Activated T-cell treated with anti-CD3 and anti-CD28 coated beads, Interleukin-2, amount 50 U/mL, for 48 hours (primary cell): ENCODE measurements at places on chromosomes 7 and 10.

GRCh38 chr7:30914596-30914995, 2.9 kb downstream of the AQP1 start:
- peak; percentile 21 for DNase-seq

DNA sequence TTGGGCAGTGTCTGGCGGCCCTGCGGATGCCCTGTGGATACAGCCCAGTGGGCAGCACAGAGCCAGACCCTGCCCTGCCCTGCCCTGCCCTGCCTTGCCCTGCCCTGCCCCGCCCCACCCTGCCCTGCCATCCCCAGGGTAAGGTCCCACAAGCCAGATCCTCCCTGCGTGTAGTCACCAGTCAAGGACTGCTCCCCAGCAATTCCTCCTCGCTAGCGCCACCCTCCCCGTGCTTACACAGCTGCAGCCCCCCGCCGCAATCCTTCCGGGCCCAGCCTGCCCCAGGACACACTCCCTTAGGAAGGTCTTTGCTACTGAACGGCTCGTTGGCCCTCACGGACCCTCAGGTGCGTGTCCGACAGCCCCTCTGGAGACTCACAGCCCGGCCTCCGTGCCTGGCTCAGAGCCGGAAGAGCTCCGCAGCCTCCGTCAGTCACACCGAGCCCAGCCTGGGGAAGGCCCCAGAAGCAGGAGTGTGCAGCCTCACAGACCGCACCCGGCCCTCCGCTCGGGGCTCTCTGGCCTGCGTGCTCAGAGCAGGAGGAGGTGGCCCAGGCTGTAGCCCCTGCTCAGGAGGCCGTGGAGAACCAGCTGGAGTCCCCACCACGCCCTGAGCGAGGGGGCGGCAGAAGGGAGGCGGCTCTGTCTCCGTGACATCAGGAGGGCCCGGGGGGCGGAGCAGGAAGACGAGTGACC, 68.3 kb downstream of the PWWP2B start:
- DNase-seq: no peak

DNA sequence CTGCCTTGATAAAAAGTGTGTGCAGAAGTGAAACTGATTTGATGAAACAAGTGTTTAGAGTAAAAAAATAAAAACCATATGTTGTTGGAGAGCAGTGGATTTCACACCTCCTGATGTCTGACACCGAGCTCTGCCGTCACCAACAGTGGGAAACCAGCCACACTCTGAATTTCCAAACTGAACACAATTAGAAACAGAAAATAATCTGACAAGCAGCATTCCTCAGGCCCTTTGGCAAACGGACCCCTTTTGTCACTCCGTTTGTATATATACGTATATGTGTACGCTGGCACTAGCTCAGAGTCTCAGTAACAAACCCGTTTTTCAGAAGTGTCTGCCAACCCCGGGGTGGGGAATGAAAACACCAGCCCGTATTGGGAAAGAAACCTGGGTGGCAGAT, 32.4 kb downstream of the TACC2 start:
- no peak for DNase-seq

- no peak for DNase-seq
Observed at GRCh38 chr7:101702362-101702850, 73.3 kb upstream of the MYL10 start.

- no peak for DNase-seq
Observed at GRCh38 chr7:138345567-138345966, 114.5 kb upstream of the TRIM24 start.

- no peak for DNase-seq
Observed at GRCh38 chr7:66267249-66267648, 62.1 kb downstream of the TPST1 start.

GRCh38 chr7:27151931-27152815, at the start of gene HOXA3:
TSS of gene HOXA3 (minus strand) at chr7:27152583. CDS start at chr7:27110640, 41,943 bp downstream.
- DNase-seq: peak; percentile 37

GRCh38 chr7:129951226-129952085, 1.3 kb downstream of the UBE2H start:
- DNase-seq: peak; percentile 31

DNA sequence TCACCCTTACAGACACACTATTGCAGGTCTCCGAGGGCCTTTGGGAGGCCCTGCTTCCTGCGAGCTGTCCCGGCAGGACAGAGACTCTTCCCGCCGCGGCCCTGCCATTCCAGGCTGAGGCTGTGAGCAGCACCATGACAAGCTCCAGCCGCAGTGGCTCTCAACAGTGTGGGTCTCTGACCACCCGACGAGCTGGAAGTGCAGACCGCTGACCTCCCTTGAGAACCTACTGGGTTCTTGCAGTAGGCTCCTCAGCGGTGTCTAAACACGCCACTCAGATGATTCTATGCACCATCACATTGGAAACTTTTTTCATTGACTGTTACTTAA, 303.4 kb downstream of the WDR37 start:
- no peak for DNase-seq

DNA sequence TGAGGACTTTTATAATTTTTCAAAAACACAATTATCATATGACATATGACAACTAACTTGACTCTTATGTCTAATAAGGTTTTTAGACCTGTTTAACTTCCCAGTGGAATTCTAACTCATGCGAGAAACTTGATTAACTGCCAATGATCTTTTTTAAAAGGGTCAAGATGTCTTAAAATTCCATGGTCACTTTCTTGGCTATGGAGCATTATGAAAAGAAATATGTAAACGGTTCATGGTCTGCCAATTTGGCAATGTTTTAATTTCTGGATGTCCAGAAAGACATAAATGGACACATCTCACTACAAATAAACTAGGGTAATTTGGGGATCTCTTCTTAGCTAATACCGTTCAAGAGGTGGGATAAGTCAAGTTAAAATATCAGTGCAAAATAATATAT, 5.4 kb downstream of the ETV1 start:
- no peak for DNase-seq

- no peak for DNase-seq
Observed at GRCh38 chr7:69457595-69458504, 140.4 kb upstream of the AUTS2 start.

- DNase-seq: no peak
Observed at GRCh38 chr7:110148054-110148453, 942.9 kb upstream of the LRRN3 start.

DNA sequence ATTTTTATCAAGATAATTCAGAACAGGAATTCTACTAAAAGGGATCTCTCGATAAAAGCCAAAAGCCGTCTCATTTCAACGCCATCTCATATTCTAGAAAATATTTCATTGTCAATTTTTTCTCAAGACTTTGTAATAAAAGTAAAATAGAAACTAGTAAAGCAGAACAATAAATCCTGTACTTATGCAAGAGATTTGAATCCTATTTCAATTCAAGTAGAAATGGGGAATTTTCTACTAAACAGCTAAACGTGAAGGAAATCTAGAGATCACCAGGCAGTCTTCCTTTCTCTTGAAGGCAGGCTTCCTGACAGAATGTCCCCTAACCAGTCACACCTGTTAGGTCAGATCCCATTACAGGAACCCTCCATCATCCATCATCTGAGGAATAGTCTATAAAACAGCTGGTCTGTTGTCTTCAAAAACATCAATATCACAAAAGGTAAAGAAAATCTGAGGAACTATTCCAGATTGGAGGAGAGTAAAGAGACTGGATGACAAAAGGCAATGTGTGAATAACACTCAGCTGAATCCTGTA, 23.7 kb downstream of the USP6NL start:
- DNase-seq: no peak

- peak; percentile 60 for DNase-seq
Observed at GRCh38 chr7:1103009-1103788, 15.3 kb downstream of the GPER1 start.

GRCh38 chr10:20855398-20856038, 41.6 kb downstream of the NEBL start:
- DNase-seq: no peak

DNA sequence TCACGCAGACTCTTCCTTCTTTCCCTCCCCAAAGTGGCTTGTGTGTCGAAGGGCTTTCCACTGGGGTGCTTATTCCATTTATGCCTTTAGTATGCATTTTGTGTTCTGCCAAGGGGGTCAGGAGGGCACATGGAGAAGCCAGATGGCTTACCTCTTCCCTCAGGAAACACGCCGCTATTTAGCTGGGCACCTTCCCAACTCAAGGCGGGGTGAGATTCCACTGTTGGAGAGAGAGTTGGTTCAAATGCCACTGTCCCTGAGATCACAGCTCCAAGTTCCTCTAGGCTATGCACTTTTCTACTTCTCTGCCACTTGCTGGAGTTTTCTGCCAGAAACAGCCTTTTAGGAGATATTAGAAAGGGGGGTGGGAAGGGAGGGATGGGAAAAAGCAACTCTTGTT, 1091.8 kb downstream of the LRMDA start:
- no peak for DNase-seq

DNA sequence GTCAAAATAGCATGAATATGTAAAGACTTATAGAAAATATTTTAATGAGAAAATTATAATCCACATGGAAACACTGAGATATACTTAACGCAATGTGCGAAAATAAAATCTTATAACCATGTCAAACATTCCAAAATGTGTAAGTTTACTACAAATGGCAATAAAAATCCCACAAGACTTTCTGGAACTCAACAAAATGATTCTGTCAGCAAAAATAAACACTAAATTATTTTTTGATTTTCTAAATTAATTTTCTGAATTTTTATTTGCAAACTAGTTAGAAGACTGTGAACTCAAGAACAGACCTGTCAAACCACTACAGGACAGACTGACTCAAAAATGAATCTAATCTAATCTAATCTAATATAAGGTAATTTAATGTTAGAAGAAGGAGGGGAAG, 160.8 kb upstream of the KCTD7 start:
- DNase-seq: no peak

DNA sequence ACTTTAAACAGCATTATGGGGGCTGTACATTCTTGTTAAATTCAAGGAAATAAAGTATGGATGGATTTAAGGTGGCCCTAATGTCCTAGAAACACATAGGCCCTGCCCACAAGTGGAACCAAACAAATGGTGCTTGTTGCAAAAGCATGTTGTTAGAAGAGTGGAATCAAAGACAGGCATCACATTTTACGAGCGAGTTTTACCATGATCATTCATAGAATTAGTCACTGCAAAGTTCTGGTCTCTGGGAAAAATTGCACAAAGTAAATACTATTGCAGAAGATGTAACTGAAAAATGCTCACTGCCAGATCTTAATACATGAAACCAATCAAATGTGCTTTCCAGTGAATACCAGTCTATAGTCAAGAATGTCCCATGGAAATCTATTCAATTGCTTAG, 677.1 kb downstream of the PARD3 start:
- no peak for DNase-seq

DNA sequence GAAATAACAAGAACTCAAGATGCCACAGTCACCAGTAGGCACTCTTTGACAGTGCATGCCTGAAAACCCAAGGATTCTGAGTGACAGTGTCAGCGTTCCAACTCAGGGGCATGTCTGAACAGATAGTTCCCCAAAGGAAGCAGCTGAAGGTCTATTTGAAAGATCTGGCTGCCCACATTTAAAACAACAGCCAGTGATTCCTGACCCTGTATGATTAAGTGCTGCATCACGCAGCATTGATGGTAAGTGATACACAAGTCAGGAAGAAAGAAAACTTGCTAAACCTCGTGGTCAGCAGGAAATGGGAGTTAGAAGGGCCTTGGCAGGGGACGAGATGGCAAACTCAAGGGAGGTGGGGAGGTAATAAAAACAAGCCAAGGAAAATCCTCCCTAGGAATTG, 1013.1 kb downstream of the TYW1 start:
- no peak for DNase-seq
